Activated T-cell treated with anti-CD3 and anti-CD28 coated beads for 1 hour (primary cell): ENCODE measurements at places on chromosomes 1 and 21.

DNA sequence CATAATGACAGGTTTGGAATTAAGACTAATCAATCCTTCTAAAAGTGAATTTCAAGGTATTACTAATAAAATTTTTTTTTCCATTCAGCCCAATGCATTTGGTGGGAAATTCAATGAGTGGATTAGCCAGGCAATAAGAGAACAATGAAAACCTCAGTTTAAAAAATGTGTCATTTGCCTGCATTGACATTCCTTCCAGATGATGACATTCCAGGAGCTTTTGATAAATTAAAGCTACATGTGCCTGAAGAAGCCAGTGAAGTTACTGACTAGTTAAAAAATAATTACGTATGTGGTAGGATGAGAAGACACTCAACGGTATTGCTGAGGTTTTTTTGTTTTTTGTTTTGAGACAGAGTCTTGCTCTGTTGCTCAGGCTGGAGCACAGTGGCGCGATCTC, 37.9 kb upstream of the RC3H1 start:
- DNase-seq, result no peak

DNA sequence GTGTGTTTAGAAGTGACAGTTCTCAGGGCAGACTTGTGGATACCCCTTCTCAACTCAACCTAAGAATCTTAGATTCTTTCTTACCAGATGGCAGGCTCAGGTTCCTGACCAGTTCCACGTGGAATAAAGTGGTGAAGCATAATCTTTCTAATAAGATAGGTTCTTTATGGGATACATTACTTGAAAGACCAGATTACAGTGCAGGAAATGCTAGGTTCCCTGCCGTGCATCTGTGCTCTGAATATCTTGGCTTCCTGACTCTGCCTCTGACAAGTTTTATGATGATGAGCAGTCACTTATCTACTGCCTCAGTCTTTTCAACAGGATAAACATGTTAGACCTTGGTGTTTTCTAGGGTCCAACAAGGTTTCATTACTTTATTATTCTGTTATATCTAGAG, 207.9 kb upstream of the CACYBP start:
- DNase-seq, result no peak

GRCh38 chr1:166032572-166033371, 134.0 kb downstream of the FAM78B start:
- no peak for DNase-seq

- DNase-seq, result no peak
Measured at GRCh38 chr21:43974791-43975468, 37.2 kb upstream of the TRAPPC10 start.

GRCh38 chr1:20209471-20209870, 23.2 kb upstream of the PLA2G2C start:
- DNase-seq, result no peak

- no peak for DNase-seq
Measured at GRCh38 chr1:11475748-11476147, 3.2 kb upstream of the DISP3 start.

DNA sequence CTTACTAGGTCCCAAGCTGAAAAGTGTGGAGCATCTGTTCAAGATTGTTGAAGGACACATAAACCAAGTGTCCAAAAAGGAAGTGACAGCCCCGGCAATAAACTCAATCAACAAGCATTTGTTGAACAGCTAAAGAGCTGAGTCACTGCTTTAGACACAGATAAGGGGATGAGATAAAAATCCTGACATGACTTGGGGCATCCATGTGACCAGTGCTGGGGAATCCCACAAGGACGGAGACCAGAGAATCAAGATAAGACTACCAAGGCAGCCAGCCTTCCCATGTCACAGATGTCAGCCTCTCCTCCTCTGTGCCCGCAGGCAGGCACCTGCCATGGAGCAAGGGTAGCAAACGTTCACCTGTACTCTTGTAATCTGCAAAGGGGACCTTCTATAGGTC, 118.6 kb upstream of the KAZN start:
- DNase-seq, result no peak

GRCh38 chr1:17661546-17662157, 93.5 kb upstream of the ACTL8 start:
- DNase-seq, result peak; percentile 40

GRCh38 chr21:42983103-42983502, 8.7 kb downstream of the PKNOX1 start:
- DNase-seq, result no peak

- no peak for DNase-seq
Measured at GRCh38 chr1:36269408-36269838, 36.7 kb upstream of the SH3D21 start.

- no peak for DNase-seq
Measured at GRCh38 chr1:182611787-182612186, 7.6 kb upstream of the RGS16 start.

GRCh38 chr21:44533891-44534627, 5.9 kb downstream of the KRTAP10-1 start:
- no peak for DNase-seq

GRCh38 chr1:184553845-184554244, 167.0 kb downstream of the C1orf21 start:
- no peak for DNase-seq

- DNase-seq, result peak; percentile 69
Measured at GRCh38 chr21:43362321-43362791, 64.6 kb downstream of the SIK1 start.

- no peak for DNase-seq
Measured at GRCh38 chr1:209685821-209686220, 10.6 kb downstream of the G0S2 start.

DNA sequence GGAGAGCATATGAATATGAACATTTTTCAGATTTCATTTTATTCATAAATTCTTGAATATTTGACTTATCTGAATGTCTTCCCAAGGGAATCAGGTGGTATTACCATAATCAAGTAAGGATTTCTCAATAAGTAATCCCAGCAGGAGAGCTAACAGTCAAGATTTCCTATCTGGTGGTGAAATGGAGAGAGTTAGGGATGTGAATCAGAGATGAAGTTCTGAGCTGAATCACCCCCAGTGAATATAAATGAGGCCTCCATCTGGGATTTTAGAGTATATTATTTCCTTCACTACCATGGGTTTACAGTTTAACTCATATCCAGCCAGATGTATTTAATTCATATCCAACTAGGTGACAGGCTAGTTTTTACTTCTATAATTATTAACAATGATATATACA, 61.5 kb upstream of the RGS2 start:
- no peak for DNase-seq

DNA sequence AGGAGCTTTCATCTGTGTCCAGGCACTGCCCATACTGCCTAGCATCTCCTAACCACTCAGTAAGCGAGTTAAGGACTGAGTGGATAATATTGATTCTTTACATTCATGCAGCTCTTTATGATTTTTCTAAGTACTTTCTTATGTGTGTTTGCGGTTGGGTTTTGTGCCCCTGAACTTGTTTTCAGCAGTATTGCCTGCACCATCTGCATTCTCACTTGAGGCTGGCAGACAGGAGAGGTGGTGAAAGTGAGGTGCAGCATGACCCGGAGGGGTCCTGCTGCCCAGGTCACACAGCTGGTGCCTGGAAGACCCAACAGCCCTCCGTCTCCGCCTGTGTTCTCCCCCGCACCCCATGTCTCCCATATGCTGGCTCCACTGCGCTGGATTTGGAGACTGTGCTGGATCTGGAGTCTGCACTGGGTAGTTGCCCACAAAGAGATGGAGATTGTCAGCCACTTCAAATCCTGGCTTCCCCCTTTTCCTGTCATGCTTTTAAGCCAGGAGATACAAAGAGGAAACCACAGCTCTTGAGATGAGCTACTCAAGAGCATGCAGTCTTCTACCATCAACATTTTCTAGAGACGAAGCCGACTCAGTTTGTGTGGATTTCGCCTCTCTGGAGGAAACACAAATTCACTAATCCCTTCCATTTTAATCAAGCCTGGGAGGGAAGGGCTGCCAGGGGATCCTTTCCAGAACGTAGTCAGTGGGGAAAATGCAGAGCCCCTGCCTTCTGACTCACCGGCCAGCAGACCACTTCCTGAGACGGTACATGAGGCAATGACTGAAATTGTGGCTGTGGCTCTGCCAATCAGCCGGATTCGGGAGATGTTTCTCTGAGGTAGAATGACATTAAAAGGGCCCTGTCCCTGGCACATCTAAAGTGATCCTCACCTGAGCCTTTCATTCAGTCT, 71.7 kb upstream of the ANGPTL1 start:
- no peak for DNase-seq

DNA sequence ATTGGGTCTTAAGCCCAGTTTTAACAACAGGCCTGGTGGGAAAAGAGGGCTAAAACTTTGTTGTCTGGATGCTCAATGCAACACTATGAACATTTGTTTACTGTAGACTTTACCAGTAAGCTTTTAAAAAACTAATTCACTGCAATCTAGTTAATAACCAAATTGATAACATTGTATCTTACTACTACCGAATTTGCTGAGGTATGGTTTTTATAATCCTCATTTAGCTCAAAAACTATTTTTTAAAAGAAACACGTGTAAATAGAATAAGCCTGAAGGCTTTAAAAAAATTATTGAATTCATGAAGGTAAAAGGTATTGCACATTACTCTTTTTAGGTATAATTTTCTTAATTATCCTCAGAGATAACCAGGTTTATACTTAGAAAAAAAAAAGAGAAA, 500.6 kb downstream of the RWDD3 start:
- DNase-seq, result no peak

DNA sequence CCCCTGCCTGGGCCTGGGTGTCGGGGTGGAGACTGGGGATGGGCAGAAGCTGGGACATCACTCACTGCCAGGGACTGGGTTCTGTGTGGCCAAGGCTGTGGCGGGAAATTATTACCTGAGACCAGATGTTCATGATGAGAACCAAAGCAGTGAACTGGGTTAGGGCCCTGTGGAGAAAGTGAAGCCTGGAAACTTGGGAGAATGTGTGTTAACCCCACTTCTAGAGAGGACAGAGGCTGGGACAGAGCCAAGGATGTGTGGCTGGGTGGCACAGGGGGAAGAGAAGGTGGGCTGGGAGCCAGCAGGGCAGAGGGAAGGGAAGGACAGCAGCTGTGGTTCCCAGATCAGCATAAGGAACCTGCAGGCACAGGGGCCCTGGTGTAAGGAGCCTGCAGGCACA, 31.3 kb downstream of the CNIH3 start:
- no peak for DNase-seq

GRCh38 chr1:76868154-76868882, 1.0 kb downstream of the ST6GALNAC5 start:
- DNase-seq, result no peak

DNA sequence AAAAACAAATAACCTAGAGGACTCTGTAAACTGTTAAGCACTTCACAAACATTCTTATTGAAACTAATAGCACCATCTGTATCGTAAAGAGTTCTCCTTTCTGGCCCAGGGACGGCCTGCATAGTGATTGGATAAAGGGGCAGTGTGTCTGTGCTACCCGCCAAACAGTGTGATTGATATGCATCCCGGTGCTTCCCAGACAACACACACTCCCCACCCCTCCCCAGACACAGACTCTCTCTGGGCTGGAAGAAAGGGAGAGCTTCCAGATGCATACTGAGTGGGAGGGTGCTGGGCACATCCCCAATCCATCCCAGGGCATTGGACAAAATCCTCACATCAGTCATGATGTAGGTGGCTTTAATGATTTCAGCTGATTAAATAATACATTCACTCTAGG, 3.7 kb downstream of the HSD11B1 start:
- no peak for DNase-seq

GRCh38 chr1:225879521-225880221, 2.5 kb downstream of the TMEM63A start:
- no peak for DNase-seq
